ENCODE measurements at places on chromosomes 7 and 10. TPM values are rescaled to one million over a fixed set of nuclear protein-coding genes. Genes with fewer than 3 reads are reported as not detected.

- H3K27me3 ChIP-seq: peaks cover under 1% of the 10 kb centered on the region
- H3K27ac ChIP-seq: peak overlapping the region; percentile 44
- peak; percentile 51 for DNase-seq
- H3K4me3 ChIP-seq: peak overlapping the region; percentile 67
Observed at GRCh38 chr7:149496642-149497391, 792 bp downstream of the ZNF746 start.

DNA sequence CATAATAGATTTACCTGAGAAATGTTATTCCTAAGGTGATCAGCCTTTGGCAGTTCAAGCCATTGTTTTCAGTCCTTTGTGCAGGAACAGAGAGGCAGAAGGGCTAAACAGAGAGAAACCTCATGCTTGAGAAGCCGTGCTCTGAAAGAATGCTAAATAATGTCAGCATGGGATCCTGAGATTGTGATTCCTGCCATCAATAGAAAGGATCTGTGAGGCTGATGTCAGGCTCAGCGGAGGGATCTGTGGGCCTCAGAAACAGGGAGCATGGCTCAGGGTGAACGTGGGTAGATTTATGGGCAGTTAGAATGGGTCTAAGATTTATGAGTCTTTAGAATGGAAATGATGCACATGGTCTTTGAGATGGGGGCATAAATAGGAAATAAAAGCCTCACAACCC, 439.2 kb upstream of the IGFBP3 start:
- no peak for DNase-seq
- H3K4me3 ChIP-seq: no peak overlapping the region
- no peak overlapping the region for H3K27ac ChIP-seq
- H3K27me3 ChIP-seq: no peaks in the 10 kb centered on the region
- no peaks in the 10 kb centered on the region for H3K4me1 ChIP-seq

- H3K27me3 ChIP-seq: no peaks in the 10 kb centered on the region
- no peak for DNase-seq
- no peaks in the 10 kb centered on the region for H3K36me3 ChIP-seq
- H3K27ac ChIP-seq: no peak overlapping the region
- H3K4me1 ChIP-seq: no peaks in the 10 kb centered on the region
Observed at GRCh38 chr7:83077328-83077727, 85.4 kb downstream of the PCLO start.

DNA sequence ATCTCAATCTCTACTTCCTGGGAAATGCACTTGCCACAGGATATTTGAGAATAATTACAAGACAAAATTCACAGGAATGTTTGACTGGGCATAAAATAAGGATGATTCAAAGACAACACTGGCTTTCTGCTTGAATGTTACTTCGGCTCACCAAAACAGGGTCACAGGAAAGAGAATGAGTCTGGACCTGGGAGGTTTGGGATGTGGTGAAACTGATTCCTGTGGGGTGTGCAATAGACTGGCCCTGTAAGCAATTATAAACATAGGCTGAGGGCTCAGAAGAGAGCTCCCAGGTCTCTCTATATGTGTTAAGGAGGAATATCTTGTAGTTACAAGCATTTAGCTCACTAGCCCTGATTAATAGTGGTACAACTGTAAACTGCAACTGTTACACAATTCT, 613.9 kb upstream of the CELF2 start:
- H3K27ac ChIP-seq: no peak overlapping the region
- H3K4me3 ChIP-seq: no peak overlapping the region
- DNase-seq: no peak
- no peaks in the 10 kb centered on the region for H3K36me3 ChIP-seq

The NEBL gene
- total RNA-seq: 0.41 TPM

The OR2A5 gene
- total RNA-seq: not detected

GRCh38 chr7:5598261-5598761, 174.7 kb upstream of the TNRC18 start:
- DNase-seq: no peak
- H3K36me3 ChIP-seq: no peaks in the 10 kb centered on the region
- H3K4me3 ChIP-seq: no peak overlapping the region
- peaks cover 53% of the 10 kb centered on the region for H3K27me3 ChIP-seq
- H3K27ac ChIP-seq: no peak overlapping the region
- peaks cover 21% of the 10 kb centered on the region for H3K4me1 ChIP-seq

DNA sequence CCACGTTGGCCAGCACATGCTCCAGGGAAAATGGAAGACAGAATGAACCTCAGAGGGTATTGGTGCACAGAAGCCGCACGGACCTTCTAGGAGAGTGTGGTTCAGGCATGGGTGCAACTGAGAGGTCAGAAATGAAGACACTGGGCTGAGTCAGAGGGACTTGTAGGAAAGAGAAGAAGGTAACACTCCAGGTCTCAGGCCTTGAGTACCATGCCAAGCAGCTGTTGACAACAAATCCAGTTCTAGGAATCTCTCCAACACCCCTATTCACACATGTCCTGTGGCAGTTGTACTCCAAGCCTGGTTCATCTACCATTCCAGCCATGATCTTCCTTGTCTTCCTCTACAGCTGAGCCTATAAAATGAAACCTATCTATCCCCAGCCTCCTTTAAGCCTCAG, 251.6 kb downstream of the USP6NL start:
- no peak for DNase-seq
- no peaks in the 10 kb centered on the region for H3K36me3 ChIP-seq
- no peak overlapping the region for H3K27ac ChIP-seq
- H3K27me3 ChIP-seq: no peaks in the 10 kb centered on the region
- no peak overlapping the region for H3K4me3 ChIP-seq

DNA sequence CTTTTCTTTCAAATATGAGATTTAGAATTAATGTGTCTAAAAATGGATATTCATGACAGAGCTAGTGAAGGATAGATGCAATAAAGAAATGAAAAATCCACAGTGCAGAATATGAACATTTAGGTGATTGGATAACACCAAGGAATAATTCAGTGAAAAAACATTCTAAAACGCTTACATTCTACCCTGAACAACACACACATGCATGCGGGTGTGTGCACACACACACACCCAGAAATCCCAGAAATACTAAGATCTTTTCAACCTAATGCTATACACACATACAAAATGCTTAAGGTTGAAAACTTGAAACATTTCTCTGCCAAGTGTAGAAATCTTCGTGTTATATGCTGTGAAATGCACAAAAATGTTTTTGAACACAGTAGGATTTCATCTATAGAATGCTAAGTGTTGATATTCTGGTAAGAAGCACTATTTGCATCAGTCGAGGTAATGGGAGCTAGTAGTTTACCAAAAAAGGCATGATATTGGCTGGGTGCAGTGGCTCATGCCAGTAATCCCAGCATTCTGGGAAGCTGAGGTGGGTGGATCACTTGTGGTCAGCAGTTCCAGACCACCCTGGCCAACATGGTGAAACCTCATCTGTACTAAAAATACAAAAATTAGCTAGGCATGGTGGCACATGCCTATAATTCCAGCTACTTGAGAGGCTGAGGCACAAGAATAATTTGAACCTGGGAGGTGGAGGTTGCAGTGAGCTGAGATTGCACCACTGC, 600.6 kb downstream of the PHTF2 start:
- H3K4me1 ChIP-seq: no peaks in the 10 kb centered on the region
- H3K27ac ChIP-seq: no peak overlapping the region
- H3K4me3 ChIP-seq: no peak overlapping the region
- DNase-seq: no peak

The SPDYE6 gene
- total RNA-seq: not detected

The CNTNAP2 gene
- total RNA-seq: 0.16 TPM

The NUTM2D gene
- total RNA-seq: 5.5 TPM

DNA sequence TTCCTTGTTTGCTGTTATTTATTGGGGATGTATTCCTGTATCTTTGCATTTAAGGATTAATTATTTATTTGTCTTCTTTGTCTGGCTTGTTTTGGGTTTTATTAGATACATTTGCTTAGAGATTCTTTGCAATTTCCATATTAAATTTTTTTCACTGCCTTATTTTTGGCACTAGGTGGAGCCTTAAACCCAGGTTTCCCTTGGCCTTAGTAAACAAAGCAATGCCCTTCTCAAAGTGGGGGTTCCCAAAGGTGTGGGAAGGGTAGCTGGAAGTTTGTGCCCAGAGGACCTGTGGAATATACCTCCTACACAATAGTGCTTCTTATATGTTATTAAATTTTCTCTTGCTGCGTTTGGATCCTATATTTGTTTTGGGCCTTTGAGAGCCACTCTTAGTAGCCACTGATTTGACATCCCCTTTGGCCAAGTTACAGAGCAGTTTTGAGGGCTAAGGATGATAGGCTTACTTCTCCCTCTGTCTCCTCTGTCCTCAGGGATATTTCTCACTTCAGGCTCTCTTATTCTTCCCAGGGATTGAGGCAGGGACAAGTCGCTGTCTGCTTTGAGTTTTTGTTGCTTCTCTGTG, 162.3 kb downstream of the ITGB1 start:
- no peaks in the 10 kb centered on the region for H3K4me1 ChIP-seq
- H3K27ac ChIP-seq: no peak overlapping the region
- H3K4me3 ChIP-seq: no peak overlapping the region
- H3K36me3 ChIP-seq: no peaks in the 10 kb centered on the region
- no peak for DNase-seq

The PDK4 gene
- total RNA-seq: not detected

DNA sequence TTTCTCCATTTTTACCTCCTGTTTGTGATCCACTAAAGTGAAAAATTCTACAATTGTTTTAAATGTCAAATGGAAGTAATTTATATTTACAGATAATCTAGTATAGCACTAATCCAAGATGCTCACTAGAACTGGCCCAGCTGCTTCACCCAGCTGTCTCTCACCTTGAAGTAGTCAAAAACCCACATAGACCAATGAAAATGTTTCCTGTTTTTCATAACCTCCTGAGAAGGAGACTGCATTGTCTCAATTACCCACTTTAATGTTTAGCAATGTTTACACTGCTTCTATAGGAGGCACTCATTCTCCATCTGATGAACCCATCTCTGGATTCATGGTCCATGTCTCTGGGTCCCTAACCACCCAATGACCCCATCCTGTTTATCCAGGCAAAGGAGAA, 56.1 kb upstream of the ADO start:
- no peaks in the 10 kb centered on the region for H3K27me3 ChIP-seq
- no peak overlapping the region for H3K27ac ChIP-seq
- peak; percentile 27 for DNase-seq
- H3K4me1 ChIP-seq: peaks cover 2% of the 10 kb centered on the region
- no peak overlapping the region for H3K4me3 ChIP-seq

- DNase-seq: no peak
- no peak overlapping the region for H3K27ac ChIP-seq
- no peaks in the 10 kb centered on the region for H3K36me3 ChIP-seq
- no peaks in the 10 kb centered on the region for H3K27me3 ChIP-seq
Observed at GRCh38 chr7:82605247-82605864, 161.8 kb upstream of the CACNA2D1 start.

The ANK3 gene
- total RNA-seq: 74.8 TPM

DNA sequence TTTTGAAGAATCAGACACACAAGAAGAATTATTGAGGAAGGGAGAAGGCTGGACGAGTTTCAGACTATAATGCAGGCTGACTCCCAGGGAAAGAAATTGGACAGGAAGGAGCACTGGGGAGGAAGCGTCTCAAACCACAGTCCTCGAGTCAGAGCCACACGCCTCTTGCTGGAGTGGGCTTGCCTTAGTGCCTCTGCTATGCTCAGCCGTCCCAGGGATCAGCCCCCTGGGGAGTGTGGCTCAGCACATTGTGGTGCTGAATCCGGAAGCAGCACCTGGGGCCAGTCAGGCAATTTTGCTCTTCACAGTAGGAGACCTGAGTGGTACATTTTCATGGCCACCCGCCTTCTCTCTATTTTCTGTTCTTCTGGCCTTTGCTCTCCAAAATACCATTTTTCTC, 67.4 kb upstream of the SLC35G1 start:
- no peak for DNase-seq
- H3K27ac ChIP-seq: no peak overlapping the region
- H3K4me1 ChIP-seq: no peaks in the 10 kb centered on the region
- peaks cover 4% of the 10 kb centered on the region for H3K27me3 ChIP-seq
- H3K4me3 ChIP-seq: no peak overlapping the region

The SPOCK2 gene
- 547 TPM for total RNA-seq

DNA sequence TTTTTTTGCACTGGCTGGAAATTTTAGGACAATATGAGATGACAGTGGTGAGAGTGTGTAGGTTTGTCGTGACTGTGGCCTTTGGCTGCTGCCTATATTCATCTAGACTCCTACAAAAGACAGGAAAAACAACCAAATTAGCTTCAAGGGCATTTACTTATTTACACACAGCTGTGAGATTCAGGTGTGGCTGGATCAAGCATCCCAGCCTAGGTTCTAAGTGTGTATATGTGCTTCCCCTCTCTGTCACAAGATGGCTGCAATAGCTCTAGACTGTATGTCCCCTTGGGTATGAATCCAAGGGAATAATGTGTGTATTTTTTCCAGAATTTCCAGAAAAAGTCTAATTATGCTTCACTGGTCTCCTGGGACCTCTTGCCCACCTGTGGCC, 25.5 kb upstream of the INPP5A start:
- H3K4me1 ChIP-seq: peaks cover 4% of the 10 kb centered on the region
- no peaks in the 10 kb centered on the region for H3K36me3 ChIP-seq
- no peak overlapping the region for H3K4me3 ChIP-seq
- no peak for DNase-seq
- H3K27me3 ChIP-seq: no peaks in the 10 kb centered on the region
- no peak overlapping the region for H3K27ac ChIP-seq

GRCh38 chr7:55092186-55092974, 73.6 kb downstream of the EGFR start:
- no peaks in the 10 kb centered on the region for H3K4me1 ChIP-seq
- peaks cover 12% of the 10 kb centered on the region for H3K27me3 ChIP-seq
- no peak overlapping the region for H3K27ac ChIP-seq
- H3K4me3 ChIP-seq: no peak overlapping the region
- DNase-seq: no peak

DNA sequence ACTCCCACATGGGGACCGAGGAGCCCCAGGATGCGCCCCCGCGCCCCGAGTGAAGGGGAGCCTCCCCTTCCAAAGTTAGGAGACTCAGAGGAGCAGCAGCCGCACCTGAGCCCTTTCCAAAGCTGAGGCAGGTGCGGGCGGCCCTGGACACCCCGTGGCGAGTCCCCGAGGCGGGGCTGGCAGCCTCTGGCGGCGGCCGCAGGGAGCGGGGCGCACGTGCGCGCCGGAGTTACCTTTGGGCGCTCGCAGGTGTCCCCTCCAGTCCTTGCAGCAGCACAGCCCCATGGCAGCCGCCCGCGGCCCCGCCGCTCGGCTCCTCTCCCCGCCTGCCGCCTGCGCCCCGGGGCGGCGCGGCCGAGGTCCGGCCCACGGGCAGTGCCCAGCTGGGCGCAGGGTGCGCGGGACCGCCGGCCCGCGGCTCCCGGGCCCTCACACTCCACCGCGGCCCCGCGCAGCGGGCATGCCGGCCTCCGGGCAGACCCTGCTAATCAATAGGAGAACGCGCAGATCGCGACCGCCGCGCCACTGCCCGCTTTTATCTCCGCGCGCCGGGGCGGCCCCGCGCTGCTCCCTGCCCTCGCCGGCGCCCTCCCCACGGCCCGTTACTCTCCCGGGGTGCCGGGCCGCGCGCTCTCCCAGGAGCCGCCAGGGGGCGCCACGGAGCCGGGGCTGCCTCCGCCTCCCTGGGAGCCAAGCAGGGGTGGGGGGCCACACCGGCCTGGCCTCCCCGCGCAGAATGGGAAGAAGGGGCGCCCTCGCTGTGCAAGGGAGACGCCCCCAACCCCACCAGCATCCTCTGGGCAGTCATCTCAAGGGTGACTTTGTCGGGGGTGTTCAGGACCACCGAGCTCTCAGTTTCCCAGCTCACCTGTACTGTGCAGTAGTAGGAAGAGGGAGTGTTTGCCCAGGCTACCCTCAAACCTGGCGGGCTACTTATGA, 80.8 kb downstream of the ARHGAP22 start:
- H3K27me3 ChIP-seq: peaks cover 35% of the 10 kb centered on the region
- no peak overlapping the region for H3K4me3 ChIP-seq
- H3K4me1 ChIP-seq: no peaks in the 10 kb centered on the region
- no peak for DNase-seq
